NCI-H226 (cell line): ENCODE measurements at places on chromosomes 11 and 22.

DNA sequence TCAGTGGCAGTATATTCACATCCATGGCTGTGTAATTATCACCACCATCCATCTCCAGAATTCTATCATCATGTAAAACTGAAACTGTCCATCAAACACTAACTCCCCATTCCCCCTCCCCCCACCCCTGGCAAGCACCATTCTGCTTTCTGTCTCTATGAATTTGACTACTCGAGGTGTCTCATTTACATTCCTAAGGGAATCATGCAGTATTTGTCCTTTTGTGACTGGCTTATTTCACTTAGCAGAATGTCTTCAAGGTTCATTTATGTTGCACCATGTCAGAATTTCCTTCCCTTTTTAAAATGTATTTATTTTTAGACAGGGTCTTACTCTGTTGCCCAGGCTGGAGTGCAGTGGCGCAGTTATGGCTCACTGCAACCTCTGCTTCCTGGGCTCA lies 20.3 kb downstream of the DERL3 start:
- no peak for DNase-seq

- DNase-seq: no peak
These were observed 13.0 kb downstream of the TUB start for GRCh38 chr11:8093931-8094575.

- DNase-seq: no peak
These were observed 70.6 kb downstream of the PRMT3 start for GRCh38 chr11:20457934-20458680.

GRCh38 chr22:26561756-26562417 lies 28.0 kb downstream of the TPST2 start:
- no peak for DNase-seq
